HCT116 (cell line): ENCODE measurements at places on chromosomes 4 and X.
A peak's percentile ranks its signal among the peaks of the same experiment; 100 is the strongest.

DNA sequence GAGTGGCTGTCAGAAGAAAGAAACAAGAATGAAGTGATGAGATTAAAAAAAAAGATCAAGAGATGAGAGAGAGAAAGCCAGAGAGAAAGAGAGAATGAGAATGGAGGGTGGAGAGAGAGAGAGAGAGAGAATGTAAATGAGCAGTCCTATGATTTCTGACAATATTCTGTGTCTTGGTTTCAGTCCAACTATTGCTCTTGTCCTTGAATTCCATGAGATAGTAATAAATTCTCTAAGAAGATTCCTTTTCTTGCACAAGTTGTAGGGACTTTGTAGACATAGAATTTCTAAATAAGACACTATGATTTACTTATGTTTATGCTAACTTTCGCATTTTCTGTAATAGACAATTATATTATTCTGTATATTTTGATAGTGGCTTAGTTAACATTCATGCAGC, 149.6 kb upstream of the CTSO start:
- no peak for DNase-seq

GRCh38 chrX:6228720-6229119, at the start of gene NLGN4X:
NLGN4X (minus strand) TSS chrX:6228867; CDS start chrX:6151466, 77,401 bp downstream.
- no peak for DNase-seq

DNA sequence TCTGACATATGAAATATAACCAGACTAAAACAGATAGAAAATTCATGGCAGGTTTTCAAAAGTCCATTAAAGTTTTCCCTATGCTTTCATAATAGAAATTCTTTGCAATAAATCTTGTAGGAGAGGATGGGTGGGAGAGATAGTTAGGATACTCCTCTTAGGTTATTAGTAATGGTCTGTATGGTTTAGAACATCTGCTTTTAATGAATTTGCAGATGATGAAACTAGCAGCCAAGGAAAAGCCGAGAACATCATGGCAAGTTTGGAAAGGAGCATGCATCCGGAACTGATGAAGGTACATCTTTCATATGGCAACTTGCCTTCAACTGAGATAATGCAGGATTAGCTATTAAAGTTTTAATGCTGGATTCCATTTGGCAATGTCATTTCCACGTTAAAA, 70.7 kb downstream of the DOCK11 start:
- DNase-seq = no peak

- no peak for DNase-seq
Observed at GRCh38 chr4:107034091-107034995, 1.8 kb downstream of the DKK2 start.

DNA sequence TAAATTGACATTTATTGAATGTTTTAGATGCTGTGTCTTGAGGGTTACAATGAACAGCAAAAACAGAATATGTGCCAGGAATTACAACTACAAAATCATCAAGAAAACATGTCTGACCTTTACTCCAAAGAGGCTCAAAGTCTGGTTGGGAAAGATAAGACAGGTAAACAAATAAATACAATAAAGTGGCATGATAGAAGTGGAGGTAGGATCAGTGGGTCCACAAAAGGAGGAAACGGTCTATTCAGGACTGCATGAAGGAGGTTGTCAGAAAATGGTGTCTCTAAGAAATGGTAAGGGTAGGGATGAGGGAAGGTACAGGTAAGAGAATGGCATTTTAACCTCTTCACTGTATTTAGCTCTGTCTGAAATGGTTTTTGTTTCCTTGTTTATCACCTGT, 3.8 kb downstream of the ARHGEF38 start:
- no peak for DNase-seq

DNA sequence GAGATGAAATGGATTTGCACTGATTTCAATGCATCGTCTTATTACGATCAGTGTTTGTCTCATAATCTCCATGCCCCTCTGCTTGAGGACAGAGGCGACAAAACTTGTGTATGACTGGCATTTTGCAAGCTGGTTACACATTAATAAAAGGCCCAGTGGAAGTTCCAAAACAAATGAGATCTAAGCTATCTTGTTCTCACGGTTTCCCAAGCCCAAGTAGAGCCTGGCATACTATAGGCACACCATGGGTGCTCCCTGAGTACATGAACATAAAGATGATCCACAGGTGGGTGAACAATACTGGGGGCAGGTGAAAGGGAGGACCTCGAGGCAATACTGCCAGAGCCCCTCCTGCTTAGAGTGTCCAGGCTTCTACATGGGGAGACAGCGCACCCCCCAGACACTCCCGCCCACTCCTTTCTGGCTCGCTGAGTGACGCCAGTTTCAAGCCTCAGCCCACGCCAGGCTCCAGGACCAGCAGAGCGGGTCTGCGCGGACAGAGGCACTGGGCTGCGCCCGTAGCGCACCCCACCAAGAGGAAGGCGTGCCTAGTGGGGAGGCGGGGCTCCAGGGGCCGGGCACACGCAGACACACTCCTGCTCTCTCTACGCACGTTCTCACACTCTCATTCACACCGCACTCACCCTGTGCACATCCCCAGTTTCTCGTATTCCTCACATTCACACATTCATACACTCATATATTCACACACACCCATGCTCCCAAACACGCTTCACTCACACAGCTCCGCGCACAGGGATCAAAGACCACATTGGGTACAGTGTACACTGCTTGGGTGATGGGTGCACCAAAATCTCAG, 8.9 kb upstream of the GSX2 start:
- DNase-seq = no peak

DNA sequence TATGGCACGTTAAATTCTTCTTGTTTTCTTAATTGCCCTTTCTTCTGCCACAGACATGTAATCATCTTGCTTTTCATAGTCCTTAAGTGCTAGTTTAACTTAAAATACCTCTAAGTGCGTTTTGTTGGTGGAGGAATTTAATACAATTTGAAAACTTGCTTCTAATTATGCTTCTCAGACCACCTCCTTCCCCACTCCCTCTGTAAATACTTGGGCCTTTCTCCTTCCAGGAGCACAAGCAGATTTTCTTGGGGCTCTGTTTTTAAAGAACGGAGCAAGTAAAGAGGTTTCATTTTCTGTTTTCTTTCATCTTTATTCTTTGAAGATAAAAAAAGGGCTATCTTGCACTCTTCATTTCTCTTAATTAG, 559 bp upstream of the PCDH18 start:
- DNase-seq = no peak

GRCh38 chr4:100633269-100633668, 115.4 kb upstream of the EMCN start:
- DNase-seq = no peak

- DNase-seq = no peak
Observed at GRCh38 chrX:93585661-93586060, 87.7 kb downstream of the NAP1L3 start.

GRCh38 chrX:109783701-109784079, 50.6 kb upstream of the ACSL4 start:
- DNase-seq = no peak

DNA sequence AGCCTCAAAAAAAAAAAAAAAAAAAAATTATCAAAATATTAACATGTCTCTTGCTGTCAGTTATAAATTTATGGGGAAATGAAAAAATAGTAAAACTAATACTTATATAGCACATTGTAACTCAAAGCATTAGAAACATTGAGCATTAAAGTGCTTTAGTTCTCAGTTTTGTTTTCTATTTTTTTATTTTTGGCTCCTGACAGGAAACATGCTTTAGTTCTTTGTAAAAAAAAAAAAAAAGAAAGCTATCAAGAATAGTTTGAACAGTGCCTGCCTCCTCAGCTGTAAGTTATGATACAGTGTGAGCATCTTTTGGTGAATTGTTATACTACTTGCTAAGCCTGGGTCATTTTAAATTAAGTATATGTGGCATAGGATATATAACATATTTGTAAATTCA, 5.1 kb upstream of the CENPC start:
- no peak for DNase-seq

DNA sequence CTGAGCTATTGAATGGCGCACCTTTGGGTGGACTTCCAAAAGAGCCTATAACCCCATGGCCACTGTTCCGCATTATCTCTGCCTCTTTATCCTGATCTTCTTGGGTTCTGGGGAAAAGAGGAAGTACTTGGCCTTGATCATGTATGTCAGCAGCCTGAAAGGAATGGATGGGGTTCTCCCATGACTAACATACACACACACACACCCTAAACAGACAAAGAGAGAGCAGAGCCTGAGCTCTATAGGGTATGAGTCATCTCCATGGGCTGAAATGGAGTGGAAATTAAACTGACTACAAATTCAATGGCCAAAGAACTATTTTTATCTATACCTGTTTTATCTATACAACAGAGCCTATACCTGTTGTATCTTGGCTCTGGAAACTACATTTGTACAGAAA, 141.5 kb upstream of the MTMR8 start:
- DNase-seq = no peak

- DNase-seq = no peak
Observed at GRCh38 chr4:106624671-106625070, 256.1 kb upstream of the GIMD1 start.

GRCh38 chrX:66023385-66024091, 16.3 kb downstream of the VSIG4 start:
- no peak for DNase-seq

- DNase-seq = no peak
Observed at GRCh38 chr4:89538171-89538570, 230.6 kb upstream of the GPRIN3 start.

GRCh38 chrX:125402807-125403206, 83.1 kb downstream of the TEX13C start:
- DNase-seq = no peak

GRCh38 chr4:57157596-57158137, 47.5 kb upstream of the IGFBP7 start:
- DNase-seq = no peak

DNA sequence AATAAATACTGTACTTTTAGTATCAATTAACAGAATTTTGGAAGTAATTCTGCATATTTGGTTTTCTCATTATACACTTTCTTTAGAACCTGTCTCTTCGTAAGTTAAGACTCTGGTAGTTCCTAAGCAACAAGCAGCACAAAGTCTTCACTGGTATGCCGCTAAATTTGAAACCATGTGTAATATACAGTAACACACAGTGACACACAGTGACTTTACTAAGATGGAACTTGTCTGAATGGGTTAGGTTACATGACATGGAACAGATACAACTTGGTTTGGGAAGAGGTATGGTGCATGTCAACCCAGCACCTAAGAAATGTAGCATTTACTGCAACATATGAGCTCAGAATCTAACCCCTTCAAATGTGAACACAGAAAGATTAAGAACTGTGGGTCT, 83.5 kb upstream of the PRSS48 start:
- DNase-seq = no peak

- DNase-seq = peak; percentile 24
Observed at GRCh38 chr4:42331914-42332368, 65.3 kb upstream of the SHISA3 start.

- no peak for DNase-seq
Observed at GRCh38 chrX:26722666-26723428, 506.9 kb downstream of the MAGEB5 start.

- no peak for DNase-seq
Observed at GRCh38 chrX:134935276-134935675, 55.5 kb upstream of the SMIM10 start.

DNA sequence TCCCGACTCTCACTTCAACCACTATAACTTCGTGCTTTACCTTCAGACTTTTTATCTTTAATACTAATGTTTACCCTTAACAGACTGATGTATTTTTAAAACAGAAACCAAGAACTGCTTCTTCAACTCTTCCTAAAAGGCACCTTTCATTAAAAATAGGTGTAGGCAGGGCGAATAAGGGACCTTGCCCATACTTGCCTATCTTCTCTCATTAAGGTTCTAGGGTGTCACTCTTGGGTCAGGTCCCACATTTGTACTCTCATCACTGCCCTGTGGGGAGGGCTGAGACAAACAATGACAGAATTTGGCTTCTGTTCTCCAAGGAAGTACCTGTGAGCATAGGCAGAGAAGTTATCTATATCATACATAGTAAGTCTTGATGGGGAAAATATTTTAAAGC, 69.7 kb downstream of the ANKRD50 start:
- no peak for DNase-seq

GRCh38 chr4:70706044-70706461, 15.7 kb upstream of the RUFY3 start:
- DNase-seq = no peak

DNA sequence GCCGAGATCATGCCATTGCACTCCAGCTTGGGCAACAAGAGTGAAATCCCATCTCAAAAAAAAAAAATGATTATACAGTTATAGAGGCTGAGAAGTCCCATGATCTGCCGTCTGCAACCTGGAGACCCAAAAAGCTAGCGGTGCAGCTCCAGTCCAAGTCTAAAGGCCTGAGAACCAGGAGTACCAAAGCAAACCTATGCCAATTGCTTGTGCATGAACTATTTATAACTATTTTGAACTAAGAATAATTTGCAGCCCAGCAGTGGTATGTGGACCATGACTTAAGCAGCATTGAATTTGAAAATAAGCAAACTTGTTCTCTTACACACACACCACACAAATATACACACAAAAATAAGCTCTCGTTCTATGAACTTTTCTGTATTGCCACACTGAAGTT, 51.8 kb downstream of the TASL start:
- DNase-seq = no peak

DNA sequence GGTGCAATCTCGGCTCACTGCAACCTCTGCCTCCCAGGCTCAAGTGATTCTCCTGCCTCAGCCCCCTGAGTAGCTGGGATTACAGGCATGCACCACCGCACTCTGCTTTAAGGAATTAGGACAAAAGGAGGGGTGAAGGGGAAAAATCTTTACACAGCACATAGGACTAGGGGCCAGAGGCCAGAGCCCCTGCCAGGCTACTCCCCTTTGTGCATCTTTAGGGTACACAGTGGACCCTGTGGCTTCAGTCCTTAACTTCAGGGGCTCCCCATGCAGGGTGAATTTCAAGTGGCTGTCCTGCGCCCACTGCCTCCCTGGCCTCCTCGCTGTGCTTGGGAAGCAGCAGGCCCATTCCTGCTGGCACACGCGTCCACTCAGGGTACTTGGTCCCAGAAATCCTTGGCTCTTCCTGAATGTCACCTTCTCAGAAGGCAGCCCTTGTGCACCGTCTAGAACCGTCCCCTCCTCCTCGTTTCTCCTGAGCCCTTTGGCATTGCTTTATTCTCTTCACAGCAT, 138.9 kb upstream of the PSAPL1 start:
- DNase-seq = no peak

GRCh38 chr4:186151499-186151898, 39.9 kb upstream of the CYP4V2 start:
- DNase-seq = no peak

- no peak for DNase-seq
Observed at GRCh38 chr4:185145572-185145971, 2.5 kb downstream of the SLC25A4 start.

- no peak for DNase-seq
Observed at GRCh38 chr4:70392057-70392776, 5.5 kb upstream of the OPRPN start.

GRCh38 chr4:1026115-1026514, 14.7 kb downstream of the FGFRL1 start:
- DNase-seq = no peak

- no peak for DNase-seq
Observed at GRCh38 chr4:140793291-140793690, 37.1 kb upstream of the TBC1D9 start.

- DNase-seq = peak; percentile 56
Observed at GRCh38 chr4:164700471-164700870, 53.5 kb upstream of the SMIM31 start.

- DNase-seq = no peak
Observed at GRCh38 chr4:107902715-107903114, 28.6 kb upstream of the CYP2U1 start.
